ENCODE measurements at places on chromosomes 4 and X. TPM values are rescaled to one million over a fixed set of nuclear protein-coding genes. Genes with fewer than 3 reads are reported as not detected.

GRCh38 chr4:27973700-27974099, 1113.1 kb downstream of the STIM2 start:
- DNase-seq: no peak

DNA sequence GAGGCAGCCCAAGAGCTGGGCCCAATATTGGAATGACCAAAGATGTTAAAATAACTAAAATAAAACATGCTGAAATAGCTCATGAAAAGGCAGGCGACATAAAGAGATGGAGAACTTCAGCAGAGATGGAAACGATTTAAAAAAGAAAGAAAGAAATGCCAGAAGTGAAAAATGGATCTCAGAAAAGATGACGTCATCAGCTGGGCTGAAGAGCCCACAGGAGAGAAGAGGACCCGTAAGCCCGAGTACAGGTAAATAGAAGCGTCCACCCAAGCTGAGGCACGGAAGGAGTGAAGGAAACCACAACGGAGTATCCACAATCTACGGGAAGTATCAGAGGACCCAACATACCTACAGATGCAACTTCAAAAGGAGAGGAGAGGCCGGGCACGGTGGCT, 112.8 kb downstream of the AFAP1 start:
- DNase-seq: no peak

- no peak for DNase-seq
Observed at GRCh38 chr4:68347845-68348244, 2.0 kb downstream of the YTHDC1 start.

DNA sequence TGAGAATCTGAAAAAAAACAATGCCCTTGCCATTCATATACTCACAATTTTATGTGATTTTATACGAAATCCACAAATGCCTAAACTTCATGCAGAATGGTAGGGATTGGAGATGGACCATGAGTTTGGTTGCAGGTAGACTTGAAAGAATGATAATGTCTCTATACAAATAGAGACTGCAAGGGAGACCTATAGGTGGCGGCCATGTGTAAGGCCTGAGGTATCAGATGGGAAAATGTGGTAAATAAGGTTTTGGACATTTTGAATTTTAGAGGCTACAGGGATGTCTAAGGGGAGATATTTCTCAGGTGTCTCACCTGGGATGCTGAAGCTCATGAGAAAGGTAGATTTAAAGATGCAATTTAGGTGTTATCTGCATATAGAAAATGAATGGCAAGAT, 78.0 kb downstream of the GABRB1 start:
- no peak for DNase-seq

GRCh38 chrX:17923546-17923945, 62.4 kb upstream of the RAI2 start:
- no peak for DNase-seq

GRCh38 chrX:49209434-49210251, 9.7 kb upstream of the SYP start:
- no peak for DNase-seq

- DNase-seq: no peak
Observed at GRCh38 chrX:19440713-19441112, 74.6 kb downstream of the MAP3K15 start.

GRCh38 chr4:116838609-116839008, 246.8 kb downstream of the TRAM1L1 start:
- no peak for DNase-seq

- no peak for DNase-seq
Observed at GRCh38 chr4:137610960-137611359, 78.7 kb upstream of the PCDH18 start.

DNA sequence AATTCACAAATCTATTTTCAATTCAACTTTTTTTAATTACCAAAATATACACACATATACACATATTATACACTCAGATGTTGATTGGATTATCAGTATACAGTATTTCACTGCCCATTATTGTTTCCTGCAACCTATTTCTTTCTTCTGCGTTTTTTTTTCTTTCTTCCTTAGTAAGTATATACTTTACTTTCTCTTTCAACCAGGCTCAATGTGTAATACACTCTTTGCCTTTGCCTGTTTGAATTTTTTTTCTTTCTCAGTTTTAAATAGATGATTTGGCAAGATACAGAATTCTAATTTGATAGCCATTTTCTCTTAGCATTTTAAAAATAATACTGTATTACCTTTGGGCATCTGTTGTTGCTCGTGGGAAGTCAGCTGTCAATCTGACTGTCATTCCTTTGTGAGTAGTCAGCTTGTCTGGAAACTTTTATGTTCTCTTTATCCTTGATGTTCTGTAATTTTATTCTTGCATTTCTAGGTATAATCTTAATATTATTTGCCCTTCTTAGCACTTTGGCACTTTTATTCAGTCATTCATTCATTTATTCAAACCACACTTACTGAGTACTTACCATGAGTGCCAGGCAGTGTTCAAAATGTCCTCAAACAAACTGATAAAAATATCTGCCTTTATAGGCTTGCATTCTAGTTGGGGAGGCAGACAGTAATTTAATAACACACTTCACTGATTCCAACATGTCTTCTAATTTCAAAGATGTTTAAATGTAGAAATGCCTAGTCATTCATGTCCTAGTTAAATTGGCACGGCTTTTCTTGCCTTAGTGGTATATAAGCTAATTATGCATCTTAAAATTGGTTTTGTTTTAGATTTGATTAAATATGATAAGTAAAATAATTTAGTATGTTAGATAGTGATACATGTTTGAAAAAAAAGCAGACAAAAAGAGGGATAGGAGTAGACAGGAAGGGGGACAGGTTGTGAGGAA, 3.7 kb downstream of the USP38 start:
- DNase-seq: no peak

GRCh38 chrX:53256446-53257041, 24.8 kb downstream of the IQSEC2 start:
- no peak for DNase-seq

- no peak for DNase-seq
Observed at GRCh38 chr4:71441186-71442169, 102.7 kb downstream of the SLC4A4 start.

Gene MGARP
- 2.8 TPM for total RNA-seq

Gene FOXP3
- total RNA-seq: 0.37 TPM

Gene SLC10A6
- not detected for total RNA-seq

Gene FAM9B
- not detected for total RNA-seq

Gene LNX1
- total RNA-seq: 3.1 TPM

Gene MSN
- total RNA-seq: 133 TPM

Gene SMIM10L2A
- total RNA-seq: 5.0 TPM

Gene SLC7A11
- 15.6 TPM for total RNA-seq

Gene MUC7
- total RNA-seq: not detected

Gene FRG1
- 35.5 TPM for total RNA-seq

Gene SMIM10
- total RNA-seq: 2.3 TPM

Gene S100G
- total RNA-seq: not detected
